ENCODE measurements at places on chromosomes 7 and 10.

DNA sequence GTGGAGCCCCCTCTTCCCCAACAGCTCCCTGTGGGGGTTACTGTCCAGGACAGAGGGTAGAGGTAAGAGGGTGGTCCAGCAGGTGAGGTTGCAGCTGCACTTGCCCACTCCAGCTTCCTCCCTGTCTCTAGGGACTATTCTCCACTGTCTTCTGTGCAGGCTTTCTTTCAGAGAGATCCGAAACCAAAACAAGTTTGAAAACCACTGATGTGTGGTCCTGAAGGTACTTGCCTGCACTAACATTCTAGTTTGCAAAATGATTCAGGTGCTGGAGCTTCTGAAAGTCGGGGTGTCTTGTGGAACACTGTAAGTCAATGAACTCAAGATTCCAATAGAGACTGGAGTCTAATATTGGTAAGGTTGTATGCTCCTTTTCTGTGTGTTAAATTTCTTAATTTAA lies 63.1 kb downstream of the BLNK start:
- DNase-seq, result no peak

- no peak for DNase-seq
Measured at GRCh38 chr7:30935569-30935877, 23.9 kb downstream of the AQP1 start.

GRCh38 chr10:4652111-4653010 lies 173.6 kb upstream of the AKR1E2 start:
- DNase-seq, result no peak

DNA sequence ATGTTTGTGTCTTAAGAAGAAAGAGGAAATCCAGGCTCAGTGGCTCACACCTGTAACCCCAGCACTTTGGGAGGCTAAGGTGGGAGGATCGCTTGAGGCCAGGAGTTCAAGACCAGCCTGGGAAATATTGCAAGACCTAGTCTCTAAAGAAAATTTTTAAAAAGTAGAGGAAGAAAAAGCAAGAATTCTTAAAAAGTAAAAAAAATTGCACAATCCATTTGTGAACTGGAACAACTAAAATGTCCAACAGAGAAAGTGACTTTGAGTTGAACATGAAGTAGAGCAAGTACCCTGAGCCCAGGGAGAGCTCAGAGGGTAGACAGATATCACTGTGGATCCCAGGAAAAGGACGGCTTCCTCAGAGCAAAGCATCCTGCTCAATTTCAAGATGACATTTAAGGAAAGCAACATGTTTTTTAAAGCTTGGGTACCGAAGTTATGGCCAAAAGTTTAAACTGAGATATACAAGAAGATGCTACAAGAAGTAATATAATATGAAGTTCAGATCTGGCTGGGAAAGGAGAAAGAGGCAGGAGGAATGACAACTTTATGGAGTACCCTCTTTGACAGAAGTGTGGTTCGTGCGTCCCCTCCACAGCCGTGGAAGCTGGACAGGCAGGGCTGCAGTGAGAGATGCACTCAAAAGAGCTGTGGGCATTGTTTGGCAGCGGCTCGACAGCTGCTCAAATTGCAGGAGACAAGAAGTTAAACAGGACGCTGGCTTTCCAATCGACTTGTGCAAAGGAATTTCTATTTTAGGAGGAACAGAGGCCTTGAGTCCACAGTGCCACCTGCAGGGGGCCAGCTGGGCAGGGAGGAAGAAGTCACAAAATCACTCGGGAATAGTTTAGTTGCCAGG lies 201.3 kb downstream of the JCAD start:
- no peak for DNase-seq

GRCh38 chr7:105890290-105890997 lies 14.0 kb upstream of the ATXN7L1 start:
- DNase-seq, result no peak

DNA sequence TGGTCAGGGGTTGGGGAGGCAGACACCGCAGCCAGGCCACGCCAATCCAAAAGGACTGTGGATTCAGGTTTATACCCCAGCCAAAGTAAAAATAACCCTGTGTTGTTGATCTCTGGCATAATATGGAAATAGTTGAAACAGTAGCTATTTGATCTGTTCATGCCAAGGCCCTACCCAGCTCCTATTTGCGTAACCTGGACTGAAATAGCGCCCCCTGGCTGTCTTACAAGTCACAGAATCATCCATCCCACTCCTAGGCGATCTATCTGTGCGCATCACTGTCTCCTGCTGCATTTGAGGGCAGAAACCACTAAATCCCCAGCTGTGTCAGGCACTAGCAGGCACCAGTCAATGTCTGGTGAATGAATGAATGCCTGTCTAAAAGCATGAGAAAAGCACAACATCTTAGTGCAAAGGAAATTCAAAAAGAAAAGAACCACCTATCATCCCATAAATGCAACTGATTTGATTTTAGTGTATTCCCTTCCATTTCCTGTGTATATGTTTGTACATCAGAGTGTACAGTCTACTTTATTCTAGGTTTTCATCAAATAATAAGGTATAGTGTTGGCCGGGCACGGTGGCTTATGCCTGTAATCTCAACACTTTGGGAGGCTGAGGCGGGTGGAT lies 160.0 kb downstream of the SLIT1 start:
- peak; percentile 73 for DNase-seq

DNA sequence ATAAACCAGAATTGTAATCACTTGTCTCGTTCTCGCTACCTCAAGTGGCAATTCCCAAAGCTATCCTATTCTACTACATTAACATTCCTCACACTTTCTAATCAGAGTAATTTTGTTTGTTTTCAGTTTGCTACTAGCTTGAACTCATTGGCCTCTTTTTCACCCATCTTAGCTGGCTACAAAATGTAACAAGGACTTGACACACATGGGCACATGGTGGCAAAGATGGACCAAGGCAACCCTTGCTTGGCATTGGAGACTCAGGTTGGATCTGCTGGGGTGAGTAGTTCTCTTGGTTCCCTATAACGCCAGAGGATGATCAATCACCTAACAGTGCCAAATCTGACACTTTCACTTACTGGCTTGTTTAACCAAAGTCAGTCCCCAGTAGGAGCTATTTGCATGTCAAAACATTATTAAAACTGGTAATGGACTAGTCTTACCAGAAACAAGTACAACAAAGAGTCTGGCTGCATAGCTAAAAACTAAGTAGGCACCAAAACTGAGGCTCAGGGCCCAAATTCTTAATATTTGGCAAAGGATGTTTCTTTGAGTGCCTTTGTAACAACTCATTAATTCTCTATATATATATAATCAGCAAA lies 1.9 kb downstream of the USP6NL start:
- DNase-seq, result peak; percentile 52

- DNase-seq, result no peak
Measured at GRCh38 chr10:126867567-126868365, 37.5 kb upstream of the DOCK1 start.

- no peak for DNase-seq
Measured at GRCh38 chr7:112010994-112011393, 195.2 kb downstream of the DOCK4 start.

- no peak for DNase-seq
Measured at GRCh38 chr10:93844979-93845626, 48.7 kb upstream of the SLC35G1 start.

DNA sequence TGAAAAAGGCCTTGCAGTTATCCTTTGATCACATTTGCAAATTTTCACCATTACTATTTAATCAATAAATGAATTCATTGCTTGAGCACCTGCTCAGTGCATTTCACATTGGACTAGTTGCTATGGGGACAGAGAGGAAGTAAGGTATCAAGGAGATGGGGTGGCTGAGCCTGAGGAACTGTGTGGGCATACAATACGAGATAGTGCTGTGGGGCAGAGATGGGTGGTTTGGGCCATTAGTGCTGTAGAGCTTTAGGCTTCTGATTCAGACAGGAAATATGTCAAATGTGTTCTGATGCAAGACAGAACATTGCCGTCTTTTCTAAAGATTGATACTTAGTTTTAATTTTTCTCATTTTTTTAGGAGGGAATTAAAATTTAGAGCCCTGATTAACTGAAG lies 13.2 kb downstream of the ITGB8 start:
- no peak for DNase-seq

GRCh38 chr7:128932862-128933179 lies 4.9 kb upstream of the IRF5 start:
- DNase-seq, result no peak

- DNase-seq, result no peak
Measured at GRCh38 chr7:138776166-138776833, 21.5 kb upstream of the TMEM213 start.

DNA sequence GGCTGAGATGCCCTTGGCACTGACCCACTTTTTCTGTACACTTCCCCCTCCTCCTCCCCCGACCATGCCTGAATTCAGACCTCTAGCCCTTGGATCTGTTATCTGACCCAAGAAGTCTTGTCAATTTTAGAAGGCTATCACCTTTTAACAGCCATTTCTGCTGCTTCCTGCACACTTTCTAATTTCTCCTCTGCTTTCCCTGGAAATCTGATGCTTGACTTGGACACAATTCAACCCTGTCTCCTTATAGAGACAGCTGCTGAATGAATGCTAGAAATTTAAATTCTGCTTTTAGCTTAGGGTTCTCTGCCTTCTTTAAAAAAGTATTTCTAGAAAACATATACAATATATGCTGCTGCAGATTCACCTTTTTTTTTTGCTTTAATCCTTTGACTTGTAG lies 417.9 kb upstream of the KLF6 start:
- DNase-seq, result no peak

GRCh38 chr7:46009211-46009610 lies 88.1 kb upstream of the IGFBP3 start:
- DNase-seq, result no peak

DNA sequence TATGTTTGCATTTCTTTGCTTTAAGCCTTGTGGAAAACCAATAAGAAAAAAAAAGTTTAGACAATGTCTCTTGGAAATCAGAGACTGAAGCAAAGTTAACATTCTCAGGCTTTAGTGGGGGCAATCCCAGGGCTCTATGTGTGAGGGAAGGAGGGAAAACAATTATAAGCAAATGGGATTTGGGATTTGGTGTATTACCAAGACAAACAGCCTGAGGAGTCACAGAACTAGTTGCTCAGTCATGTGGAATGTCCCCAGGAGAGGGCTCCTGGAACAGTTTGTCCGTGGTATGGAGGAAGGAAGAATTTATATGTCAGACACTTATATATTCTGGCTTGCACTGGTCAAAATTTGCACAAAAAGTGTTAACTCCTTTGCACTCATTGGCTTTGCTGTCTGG lies 562.9 kb upstream of the TPK1 start:
- DNase-seq, result no peak

DNA sequence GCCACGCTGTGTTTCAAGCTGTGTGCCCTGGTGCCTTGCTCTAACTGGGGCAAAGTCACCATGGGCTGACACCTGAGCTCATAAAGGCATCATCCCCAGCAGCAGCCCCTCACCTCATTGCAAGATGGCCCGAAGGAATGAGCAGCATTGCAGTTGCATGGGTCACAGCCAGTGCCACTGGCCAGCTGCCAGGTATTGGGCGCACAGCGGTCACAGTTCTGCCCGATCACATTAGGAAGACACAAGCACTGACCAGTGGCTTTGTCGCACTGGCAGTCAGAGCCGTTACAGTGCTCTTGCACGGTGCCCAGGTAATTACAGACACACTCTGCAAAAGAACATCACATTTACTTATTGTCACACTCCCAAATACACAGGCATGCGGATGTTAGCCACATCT lies 51.1 kb downstream of the LAMB1 start:
- no peak for DNase-seq

DNA sequence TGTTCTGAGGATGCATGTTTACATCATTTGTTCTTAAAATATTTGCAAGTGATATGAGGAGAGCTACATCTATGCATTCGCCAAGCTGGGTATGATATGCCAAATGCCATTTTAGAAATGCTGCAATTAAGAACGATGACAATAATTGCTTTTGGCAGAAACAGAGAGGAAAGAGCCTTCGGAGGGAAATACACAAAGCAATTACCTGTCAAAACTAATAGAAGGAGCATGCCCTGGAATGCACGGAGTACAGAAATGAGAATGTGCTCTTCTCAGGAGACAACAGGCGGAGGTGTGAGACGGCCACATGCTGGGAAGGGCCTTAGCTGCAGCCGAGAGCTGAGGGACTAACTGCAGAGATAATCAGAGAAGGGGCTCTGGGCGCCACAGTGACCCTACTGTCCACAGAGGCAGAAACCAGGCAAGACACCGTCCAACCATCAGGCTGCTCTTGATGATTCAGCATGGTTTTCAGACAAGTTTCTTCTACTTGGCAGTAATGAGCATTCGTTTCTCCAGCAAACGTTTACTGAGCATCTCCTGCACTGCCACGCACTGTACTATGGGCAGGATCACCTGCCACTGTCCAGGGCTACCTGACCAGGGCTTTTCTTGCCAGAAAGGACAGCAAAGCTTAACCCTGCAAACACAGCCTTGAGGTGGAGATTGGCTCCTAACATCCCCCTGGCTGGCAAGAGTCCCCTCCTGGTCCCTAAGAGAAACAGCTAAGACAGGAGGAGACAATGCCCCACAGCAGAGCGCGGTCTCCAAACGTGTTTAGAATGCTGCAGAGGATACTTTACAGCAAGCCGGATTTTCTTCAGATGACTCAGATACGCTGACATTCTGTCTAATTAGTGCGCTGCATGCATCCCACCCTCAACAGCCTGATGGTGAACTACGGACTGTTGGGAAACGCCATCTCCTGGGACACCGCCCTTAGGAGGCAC lies 18.1 kb downstream of the VIPR2 start:
- no peak for DNase-seq

- no peak for DNase-seq
Measured at GRCh38 chr7:88040694-88041093, 106.6 kb downstream of the ADAM22 start.

DNA sequence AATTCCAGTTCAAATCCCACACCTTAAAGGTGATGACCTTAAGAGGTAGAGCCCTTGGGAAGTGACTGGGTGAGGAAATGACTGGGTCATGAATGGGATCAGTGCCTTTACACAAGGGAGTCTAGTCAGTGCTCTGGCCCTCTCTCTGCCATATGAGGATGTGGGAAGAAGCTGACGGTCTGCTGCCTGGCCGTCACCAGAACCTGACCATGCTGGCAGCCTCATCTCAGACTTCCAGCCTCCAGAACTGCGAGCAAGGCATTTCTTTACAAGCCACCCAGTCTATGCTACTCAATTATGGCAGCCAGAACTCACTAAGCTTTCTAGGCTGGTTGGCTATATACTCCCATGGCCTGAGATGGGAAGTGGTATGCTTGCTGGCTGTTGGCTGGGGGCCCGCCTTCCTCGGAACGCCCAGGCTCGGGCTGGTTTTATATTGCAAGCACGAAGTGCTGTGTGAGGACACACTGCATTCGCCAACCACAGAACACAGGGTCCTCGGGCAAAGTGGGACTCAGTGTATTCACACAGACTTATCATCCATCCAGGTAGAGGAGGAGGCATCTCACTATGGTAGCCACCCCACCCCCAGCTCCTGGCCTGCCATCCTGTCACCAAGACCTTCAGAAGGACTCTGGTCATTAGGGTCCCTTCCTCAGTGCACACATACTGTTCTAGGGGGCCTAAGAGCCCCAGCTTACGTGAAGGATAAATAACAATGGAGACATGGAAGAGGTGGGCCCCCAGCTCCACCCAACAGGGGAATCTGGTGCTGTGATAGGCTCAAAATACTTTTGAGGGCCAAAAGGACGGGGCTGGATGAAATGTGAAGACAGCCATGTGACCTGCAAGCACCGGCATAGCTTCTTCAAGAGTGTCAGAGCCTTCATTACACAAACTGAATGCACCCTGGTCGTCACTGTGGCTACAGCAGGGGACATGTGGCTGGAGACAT lies 49.0 kb downstream of the ZRANB1 start:
- no peak for DNase-seq

- no peak for DNase-seq
Measured at GRCh38 chr10:62528441-62528840, 154.3 kb downstream of the ZNF365 start.

GRCh38 chr7:7970531-7971307 lies 2.1 kb downstream of the GLCCI1 start:
- peak; percentile 30 for DNase-seq

- DNase-seq, result no peak
Measured at GRCh38 chr7:90842430-90842788, 246.3 kb downstream of the CDK14 start.

GRCh38 chr10:1311726-1312125 lies 255.5 kb downstream of the WDR37 start:
- DNase-seq, result no peak
